ENCODE measurements at places on chromosomes 1 and 21. TPM values are rescaled to one million over a fixed set of nuclear protein-coding genes. Genes with fewer than 3 reads are reported as not detected.

ARTN gene
- 0.43 TPM for total RNA-seq

RNF115 gene
- 14.3 TPM for total RNA-seq

ARL8A gene
- 27.8 TPM for total RNA-seq

IL22RA1 gene
- not detected for total RNA-seq

TIE1 gene
- 0.49 TPM for total RNA-seq

DNA sequence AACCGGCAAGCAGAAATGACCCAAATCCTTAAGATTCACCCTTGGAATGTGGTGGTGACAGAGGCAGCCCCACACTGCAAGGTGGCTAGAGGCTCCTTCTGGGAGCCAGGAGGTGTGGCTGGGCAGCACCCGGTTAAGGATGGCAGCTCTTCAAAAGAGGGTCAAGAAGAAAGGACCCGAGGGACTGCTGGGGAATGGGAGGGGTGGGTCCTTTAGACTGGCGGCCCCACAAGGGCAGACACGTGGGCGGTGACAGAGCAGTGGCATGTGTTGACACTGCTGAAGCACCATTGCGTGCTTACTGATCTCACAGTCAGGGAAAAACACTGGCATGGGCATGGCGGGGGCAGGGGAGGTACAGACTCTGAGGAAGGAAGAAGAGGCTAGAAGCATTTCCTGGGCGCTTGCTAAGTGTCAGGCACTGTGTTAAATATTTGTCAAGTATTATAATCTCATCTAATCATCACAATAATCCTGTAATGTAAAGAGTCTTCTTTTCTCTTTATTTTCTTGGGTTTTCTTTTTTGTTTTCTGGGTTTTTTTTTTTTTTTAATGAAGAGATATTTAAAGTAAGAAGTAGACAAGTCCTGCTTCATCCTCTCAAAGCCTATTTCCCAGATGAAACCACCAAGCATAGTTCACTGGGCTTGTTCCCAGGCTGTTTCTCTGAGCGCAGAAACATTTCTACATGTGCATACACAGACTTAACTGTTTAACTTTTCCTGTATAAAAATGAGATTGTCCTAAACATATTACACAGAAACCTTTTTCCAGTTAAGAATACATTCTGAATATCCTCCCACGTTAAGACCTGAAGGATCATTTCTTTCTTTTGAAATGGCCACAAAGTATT, 165.8 kb upstream of the EDN2 start:
- H3K4me1 ChIP-seq = peaks cover 55% of the 10 kb centered on the region
- DNase-seq = peak; percentile 42
- H3K4me3 ChIP-seq = no peak overlapping the region
- H3K27me3 ChIP-seq = no peaks in the 10 kb centered on the region
- H3K36me3 ChIP-seq = peaks cover 51% of the 10 kb centered on the region
- H3K27ac ChIP-seq = peak overlapping the region; percentile 75

DNA sequence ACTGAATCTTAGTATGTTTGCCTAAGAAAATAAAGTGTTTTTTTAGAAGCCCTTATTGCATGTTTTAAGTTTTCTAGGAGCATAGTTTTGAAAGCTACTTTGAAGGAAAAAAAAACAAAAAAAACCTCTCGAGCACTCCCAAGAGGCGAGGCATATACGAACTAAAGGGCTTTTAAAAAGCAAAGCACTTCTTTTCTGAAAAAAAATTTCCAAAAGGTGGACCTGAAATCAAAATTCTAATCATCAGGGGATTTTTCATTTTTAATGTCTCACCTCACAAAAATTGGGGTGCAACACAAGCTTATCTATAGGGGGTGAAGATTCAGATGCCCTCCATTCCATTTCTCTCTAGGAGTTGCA, 594 bp downstream of the GLMN start:
- H3K4me1 ChIP-seq = peaks cover 33% of the 10 kb centered on the region
- peak overlapping the region; percentile 97 for H3K4me3 ChIP-seq
- H3K27me3 ChIP-seq = no peaks in the 10 kb centered on the region

- DNase-seq = no peak
- no peak overlapping the region for H3K4me3 ChIP-seq
- H3K4me1 ChIP-seq = no peaks in the 10 kb centered on the region
- H3K36me3 ChIP-seq = no peaks in the 10 kb centered on the region
- H3K27ac ChIP-seq = no peak overlapping the region
Observed at GRCh38 chr1:230550428-230550827, 91.9 kb upstream of the COG2 start.

DNA sequence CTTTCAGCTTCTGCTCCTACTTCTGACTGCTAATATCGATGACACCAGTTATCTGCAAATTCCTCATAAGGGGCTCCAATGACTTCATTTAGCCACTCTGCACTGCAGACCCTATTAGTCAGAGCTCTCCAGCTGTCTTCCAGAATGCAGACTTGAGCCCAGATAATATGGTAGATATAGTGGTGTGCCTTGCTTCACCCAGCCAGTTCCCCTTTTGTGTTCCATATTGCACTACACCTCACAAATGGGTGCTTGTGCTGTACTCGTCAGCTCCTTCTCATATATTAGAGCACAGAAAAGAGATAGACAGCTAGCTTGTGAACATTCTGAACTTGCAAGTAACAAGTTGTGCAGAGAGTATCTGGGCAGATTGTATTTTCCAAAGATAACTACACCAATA, 23.7 kb upstream of the COG2 start:
- H3K36me3 ChIP-seq = no peaks in the 10 kb centered on the region
- H3K27me3 ChIP-seq = peaks cover 22% of the 10 kb centered on the region
- no peak for DNase-seq
- H3K4me3 ChIP-seq = no peak overlapping the region

DNA sequence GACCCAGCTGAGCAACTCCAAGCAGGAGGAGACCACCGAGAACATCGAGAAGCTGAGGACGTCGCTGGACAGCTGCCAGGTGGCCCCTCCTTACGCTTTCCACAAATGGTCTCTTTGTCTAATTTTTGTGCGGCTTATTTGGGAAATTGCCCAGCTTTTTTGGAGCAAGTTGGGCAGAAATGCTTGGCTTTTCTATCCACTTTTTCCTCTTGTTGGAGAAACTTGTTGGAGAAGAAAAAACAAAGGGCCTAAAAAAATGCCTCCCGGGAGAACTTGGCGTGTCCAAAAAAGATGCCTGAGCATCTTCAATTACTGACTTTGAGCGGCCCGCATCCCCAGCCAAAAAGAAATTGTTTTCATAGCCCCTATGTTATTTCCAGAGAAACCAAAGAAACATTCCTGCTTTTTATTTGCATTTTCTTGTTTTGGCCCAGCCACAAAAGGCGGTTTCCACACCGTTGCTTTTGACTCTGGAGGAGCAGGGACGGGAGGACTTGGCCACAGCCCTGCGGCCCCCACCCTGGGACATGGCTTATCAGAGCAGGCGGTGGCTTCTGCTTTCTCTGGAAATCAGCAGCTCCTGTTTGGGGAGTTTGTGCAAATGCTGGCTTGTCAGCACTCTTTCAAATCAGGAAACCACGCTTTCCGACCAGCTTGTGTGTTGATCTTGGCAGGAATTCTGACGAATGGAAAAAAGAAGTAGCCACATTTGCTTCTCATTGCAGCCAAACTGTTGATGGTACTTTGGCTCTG, 81.2 kb upstream of the EFHD2 start:
- H3K27ac ChIP-seq = no peak overlapping the region
- H3K36me3 ChIP-seq = no peaks in the 10 kb centered on the region
- peaks cover 26% of the 10 kb centered on the region for H3K27me3 ChIP-seq
- peaks cover 3% of the 10 kb centered on the region for H3K4me1 ChIP-seq
- H3K4me3 ChIP-seq = no peak overlapping the region
- no peak for DNase-seq

Data from activated naive CD8-positive, alpha-beta T cell treated with anti-CD3 and anti-CD28 coated beads for 36 hours (primary cell).